IPS-NIHi11 (cell line): ENCODE measurements at places on chromosomes 6 and 20.

DNA sequence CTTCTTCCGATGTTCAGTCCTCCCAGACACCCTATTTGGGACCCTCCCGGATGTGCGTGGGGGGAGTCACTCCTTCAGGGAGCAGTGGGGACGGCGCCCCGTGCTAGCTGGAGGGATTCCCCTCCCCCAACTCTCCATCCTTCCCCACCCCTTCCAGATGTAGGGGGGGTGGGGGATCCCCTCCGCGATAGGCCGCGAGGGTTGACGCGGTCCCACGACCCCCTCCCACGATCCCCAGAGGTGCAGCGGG lies 548 bp downstream of the GNL1 start:
- DNase-seq = no peak

- no peak for DNase-seq
Measured at GRCh38 chr6:24854077-24854666, 55.5 kb upstream of the ARMH2 start.

DNA sequence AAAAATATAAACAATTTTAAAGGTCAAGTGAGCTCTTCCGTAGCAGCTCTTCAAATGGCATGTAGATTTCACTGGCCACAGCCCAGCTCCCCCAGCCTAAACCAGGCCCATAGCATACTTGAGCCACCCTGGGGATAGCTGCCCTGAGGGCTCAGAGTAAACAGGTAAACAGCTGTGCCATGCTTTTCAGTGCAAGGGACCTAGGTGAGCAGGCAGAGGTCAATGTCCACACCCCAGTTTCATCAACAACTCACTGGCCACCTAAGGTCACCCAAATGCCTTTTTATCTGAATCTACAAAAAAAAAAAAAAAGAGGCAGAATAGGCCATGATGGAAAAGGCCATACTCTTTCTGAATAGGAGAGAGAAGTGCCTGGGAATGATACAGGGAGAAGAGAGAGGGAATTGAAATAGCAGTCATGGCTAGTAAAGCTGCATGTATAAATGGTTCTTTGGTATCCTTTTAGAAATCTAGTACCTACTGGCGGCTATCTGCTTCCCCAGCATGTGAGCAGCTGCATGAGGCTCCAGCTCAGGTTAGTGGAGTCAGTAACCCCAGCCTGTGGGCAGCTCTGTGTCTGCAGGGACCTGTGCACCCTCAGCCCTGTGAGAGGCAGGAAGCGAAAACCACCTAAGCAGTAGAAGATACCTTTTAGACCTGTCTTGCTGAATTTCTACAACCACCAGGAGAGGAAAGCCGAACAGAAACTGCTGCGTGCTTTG lies 77.0 kb downstream of the FOXA2 start:
- no peak for DNase-seq

DNA sequence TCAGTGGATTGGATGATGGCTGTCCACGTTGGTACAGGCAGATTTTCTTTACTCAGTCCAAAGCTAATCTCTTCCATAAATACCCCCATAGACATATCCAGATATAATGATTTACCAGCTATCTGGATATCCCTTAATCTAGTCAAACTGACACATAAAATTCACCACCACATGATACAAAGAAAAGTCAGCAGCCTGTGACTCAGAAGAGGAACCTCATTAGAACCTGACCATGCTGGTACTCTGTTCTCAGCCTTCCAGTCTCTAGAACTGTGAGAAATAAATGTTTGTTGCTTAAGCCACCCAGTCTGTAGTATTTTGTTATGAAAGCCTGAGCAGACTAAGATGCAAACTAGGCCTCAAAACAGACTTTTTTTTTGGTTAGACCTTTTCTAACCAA lies 431.3 kb upstream of the RNF217 start:
- no peak for DNase-seq

- no peak for DNase-seq
Measured at GRCh38 chr6:165820934-165821333, 157.9 kb upstream of the PDE10A start.

DNA sequence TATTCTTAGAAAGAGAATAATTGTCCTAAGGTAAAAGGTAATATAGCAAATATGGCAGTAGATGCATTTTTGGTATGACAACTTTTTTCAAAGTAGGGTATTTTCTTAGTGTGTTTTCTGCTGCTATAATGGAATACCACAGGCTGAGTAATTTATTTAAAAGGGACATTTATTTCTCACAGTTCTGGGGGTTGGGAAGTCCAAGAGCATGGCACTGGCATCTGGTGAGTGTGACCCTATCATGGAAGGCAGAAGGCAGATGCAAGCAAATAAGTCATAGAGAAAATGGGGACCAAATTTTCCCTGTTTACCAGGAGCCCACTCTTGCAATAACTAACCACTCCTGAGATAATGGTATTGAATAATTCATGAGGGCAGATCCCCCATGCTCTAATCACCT lies 922.5 kb upstream of the MAN1A1 start:
- no peak for DNase-seq

- DNase-seq = peak; percentile 54
Measured at GRCh38 chr20:44800391-44801046, 9.8 kb downstream of the RIMS4 start.

- DNase-seq = no peak
Measured at GRCh38 chr6:132380358-132381029, 20.8 kb downstream of the MOXD1 start.

DNA sequence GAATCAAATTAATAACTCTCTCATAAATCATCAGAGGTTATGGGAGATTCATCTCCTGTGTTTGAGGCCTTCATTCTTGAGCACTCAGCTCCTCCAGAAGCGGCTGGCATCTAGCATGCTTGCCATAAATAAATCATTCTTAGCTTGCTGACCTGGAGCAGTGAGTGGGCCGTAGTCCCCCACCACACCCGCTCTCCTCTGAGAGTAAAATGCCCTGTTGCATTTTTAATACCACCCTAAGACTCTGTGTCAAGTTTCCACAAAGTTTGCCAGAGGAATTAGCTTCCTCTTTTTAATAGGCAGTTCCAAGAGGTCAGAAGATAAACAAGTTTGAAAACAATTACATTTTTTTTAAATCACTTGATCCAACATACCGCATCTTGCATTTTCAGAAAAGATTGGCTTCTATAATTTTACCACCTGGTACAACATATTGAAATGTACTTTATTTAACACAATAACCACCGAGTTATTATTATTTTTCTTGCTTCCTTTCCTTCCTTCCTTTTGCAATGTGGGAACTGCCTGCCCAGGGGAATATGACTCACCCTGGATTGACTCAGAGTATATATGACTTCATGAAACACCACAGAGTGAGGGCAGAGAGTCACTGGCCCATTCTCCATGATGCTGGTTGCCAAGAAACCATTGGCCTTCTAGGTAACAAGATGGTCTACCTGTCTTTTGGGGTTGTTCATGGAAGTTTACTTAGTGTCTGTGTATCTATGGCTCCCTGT lies 29.4 kb upstream of the CLIC5 start:
- DNase-seq = no peak

DNA sequence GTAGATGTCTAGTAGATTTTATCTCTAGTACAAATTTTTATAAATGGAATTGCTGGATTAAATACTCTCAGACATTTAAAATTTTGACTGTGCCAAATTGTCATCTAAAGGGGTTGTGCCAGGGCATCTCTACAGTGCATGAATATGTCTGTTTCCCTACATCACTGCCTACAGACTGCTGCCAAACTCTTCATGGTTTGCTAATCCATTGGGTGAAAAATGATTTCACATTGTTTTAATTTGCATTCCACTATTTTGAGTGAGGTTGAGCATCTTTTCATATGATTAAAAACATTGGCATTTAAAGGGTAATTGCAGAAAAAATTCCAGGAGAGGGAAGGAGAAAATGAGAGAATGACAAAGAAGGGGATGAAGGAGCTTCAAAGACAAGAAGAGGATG lies 267.7 kb upstream of the RNF24 start:
- no peak for DNase-seq

DNA sequence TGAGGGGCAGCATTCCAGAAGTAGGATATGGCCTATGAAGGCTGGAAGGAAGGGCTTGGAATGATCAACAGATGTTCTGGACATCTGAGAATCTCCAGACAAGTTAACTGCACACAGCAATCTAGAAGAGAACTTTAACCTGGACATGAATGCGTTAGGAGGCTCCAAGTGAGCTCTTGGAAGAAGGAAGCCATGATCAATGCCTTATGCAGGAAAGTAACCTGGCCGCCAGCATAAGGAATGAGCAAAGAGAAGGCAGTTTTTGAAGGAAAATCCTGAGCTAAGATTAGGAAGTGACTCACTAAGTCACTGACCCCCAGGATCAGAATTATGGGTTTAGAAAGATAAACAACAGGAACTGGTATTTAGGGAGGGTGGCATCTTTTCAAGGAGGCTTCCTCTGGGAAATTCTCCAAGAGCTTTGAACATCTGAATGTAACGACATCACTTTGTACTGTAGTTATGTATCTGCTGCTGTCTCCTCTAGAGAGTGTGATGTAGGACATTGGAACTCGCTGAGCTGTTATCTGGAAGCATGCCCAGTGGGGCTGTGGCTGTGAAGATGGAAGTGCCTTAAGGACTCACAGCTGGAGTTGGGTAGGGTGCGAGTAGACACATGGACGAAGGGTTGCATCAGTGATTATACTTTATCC lies 236.8 kb downstream of the PACRG start:
- no peak for DNase-seq

DNA sequence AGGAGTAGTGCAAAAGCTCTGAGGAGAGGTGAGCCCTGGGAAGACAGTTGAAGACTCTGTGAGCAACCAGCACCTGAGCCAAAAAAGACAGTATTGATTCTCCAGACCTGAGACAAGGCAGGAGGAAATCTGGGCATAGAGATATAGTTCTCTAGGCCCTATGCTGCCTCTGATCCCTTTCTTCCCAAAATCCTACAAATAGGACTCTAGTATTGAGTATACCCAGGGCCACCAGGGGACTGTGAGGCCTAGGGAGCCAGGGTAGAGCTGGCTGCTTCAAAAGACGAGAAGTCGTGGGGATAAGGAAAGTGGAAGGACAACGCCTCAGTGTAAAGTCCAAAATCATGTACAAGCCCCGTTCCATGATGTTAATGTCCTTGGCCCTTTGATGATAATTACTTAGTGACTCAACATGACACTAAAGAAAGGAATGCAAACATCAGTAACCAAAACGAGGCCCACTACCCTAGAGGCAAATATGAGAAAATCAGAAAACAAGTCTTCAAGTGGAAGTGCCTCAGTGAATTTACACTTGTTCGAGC lies 197.3 kb upstream of the PROKR2 start:
- no peak for DNase-seq

- no peak for DNase-seq
Measured at GRCh38 chr20:49381558-49382493, 100.6 kb downstream of the KCNB1 start.

DNA sequence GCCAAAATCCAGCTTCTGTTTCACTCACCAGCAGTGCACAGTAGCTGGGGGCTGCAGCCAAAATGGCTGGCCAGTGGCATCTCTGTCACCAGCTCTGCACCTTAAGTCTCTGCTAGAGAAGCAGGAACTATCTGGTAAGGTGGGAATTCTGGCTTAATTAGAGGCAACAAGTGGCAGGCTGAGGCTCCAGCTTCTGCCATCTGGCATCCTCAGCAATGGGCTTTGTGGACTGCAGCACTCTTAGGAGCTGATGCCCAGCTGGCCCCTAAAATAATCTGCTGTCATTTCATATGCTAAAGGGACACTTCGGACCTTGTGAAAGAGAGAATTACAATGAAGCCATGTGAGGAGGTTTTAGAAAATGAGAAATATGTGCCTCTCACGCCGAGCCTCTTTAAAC lies 4.6 kb upstream of the CLDN20 start:
- DNase-seq = no peak

GRCh38 chr6:36729161-36729524 lies 31.5 kb downstream of the RAB44 start:
- DNase-seq = no peak

- no peak for DNase-seq
Measured at GRCh38 chr6:69570106-69570505, 226.7 kb downstream of the LMBRD1 start.

DNA sequence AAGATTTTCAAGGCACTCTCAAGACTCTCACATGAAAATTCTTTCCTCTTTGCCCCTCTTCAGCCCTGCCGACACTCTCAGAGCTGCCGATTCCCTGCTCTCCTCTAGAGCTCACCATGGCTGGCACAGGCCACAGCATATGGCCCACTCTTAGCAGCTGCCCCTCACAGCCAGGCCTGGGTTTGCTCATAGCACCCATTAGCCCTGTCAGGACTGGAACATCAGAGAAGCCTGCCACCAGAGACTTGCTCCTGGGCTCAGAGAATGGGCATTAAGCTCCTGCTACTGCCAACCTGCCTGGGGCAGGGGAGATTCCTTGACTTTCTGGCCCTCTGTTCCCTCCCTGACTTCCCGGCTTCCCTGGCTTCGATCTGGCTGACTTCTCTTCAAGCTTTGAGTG lies 96.7 kb downstream of the LRFN2 start:
- no peak for DNase-seq
